Posterior cingulate gyrus (tissue), 11 donors: ENCODE measurements at places on chromosomes 13 and 19.

DNA sequence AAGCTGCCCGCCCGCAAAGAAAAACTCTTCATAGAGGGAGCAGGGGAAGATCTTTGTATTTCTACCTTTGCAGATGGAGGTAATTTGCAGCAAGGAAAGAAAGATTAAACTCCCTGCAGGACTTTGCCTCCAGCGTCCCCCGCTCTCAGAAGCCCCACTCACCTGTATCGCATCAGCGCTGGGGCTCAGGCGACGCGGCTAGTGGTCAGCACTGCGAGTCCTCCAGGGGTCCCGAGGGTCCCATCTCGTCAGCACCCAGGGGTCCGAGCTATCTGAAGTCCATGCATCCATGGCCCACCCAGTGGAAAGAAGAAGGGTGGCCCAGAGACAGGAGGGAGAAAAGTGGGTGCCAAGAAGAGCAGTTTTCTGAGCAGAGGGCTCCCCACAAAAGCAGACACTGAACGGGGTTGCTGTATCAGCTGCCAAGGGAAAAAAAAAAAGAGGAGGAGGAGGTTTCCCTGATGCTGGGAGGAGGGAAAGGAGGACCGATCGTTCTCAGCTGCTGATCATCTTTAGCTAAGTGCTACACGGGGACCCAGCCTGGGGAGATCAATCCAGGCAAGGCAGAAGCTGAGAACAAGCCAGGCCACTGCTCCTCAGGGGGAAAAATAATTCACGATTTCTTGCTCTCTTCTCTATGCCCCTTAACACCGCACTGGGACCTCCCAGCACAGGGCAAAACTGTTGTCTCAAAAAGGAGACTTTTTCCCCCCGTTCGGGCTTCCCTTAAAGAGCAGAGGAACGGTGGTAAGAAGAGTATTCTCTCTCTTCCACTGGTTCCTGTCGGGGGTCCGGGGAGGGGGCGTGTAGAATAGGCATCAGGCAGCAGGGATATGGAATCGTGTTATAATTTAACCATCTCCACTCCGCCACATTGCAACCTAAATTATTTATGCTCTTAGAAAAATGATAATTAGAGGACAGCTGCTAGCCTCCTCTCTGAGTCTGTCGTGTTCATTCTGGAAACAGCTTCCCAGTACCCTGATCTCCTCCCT lies 117.7 kb upstream of the CACNA1A start:
- no peak for DNase-seq

- no peak for DNase-seq
Observed at GRCh38 chr19:28685802-28686201, 527.1 kb downstream of the UQCRFS1 start.

DNA sequence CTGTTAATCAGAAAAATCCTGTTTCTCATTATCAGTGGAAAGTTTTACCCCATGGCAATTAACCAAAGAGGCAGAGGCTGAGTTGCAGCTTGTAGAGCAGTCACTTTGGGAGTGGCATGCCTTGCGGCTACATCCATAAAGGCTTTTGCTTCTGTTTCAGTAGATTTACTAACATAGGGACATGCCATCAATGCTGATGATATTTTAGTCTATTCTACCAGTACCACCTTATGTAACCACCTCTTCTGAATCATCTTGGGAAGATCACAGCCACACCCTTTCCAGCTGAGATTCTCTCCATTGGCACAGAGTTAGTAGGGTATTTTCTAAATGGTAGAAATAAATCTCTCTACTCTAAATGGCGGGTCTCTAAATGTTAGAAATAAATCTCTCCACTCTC lies 37.5 kb downstream of the POSTN start:
- DNase-seq = no peak

DNA sequence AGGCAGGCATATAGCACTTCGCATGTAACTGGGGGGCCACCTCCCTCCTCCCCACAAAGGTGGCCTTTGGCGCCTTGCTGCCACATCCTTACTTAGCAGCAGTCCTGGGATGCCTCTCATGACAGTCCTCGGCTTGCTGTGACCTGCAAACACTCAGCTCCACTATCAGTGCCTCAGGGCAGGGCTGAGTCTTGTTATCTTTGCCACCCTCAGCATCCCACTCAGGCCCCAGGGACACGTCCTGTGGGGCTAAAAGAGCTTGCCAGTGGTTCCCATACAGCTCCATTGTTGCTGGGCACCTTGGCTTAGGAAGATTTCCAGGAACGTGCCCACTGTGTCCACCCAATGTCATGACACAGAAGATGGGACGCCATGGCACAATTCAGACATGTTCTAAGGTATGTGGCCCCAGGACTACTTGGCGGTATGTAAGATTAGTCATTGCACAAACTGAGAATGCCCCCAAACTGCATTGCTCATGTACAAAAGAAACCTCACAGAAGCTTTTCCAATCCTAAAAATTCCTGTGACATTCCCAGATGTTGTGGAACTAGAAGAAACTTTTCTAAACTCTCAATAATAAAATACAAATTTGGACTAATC lies 16.3 kb downstream of the DOCK9 start:
- DNase-seq = no peak
